B cell (primary cell): ENCODE measurements at places on chromosomes 13 and 19. TPM values are rescaled to one million over a fixed set of nuclear protein-coding genes. Genes with fewer than 3 reads are reported as not detected.

The ATP4A gene
- not detected in 2 replicates for total RNA-seq

- DNase-seq, result no peak
- no peaks in the 10 kb centered on the region for H3K27me3 ChIP-seq
- no peaks in the 10 kb centered on the region for H3K4me1 ChIP-seq
- no peak overlapping the region for H3K27ac ChIP-seq
- no peak overlapping the region for H3K4me3 ChIP-seq
Observed at GRCh38 chr13:69243366-69243765, 864.3 kb upstream of the ATXN8OS start.

DNA sequence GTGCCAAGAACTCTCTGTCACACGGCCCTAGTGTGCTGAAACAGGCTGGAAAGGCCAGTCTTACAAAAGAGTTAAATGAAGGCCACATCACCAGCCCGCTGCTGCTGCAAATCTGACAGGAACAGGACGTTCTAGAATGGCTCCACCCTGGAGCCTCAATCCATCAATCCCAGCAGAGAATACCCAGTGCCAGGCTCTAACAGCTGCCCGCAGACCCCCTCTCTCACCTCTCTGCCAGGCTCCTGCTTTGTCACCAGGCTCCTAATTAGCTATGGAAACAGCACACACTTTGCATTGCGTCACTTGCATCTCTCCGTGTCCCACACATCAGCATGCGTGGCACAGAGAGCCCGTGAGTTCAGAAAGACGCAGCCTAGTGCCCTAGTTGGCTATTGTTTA lies 314.1 kb downstream of the FOXO1 start:
- H3K27me3 ChIP-seq, result no peaks in the 10 kb centered on the region
- no peak overlapping the region for H3K27ac ChIP-seq
- no peak overlapping the region for H3K4me3 ChIP-seq
- H3K36me3 ChIP-seq, result no peaks in the 10 kb centered on the region
- H3K4me1 ChIP-seq, result no peaks in the 10 kb centered on the region
- DNase-seq, result no peak

The C13orf46 gene
- total RNA-seq, result 4.8 and 5.4 TPM in 2 replicates

GRCh38 chr13:79246578-79246949 lies 159.5 kb downstream of the RBM26 start:
- H3K36me3 ChIP-seq, result no peaks in the 10 kb centered on the region
- no peaks in the 10 kb centered on the region for H3K27me3 ChIP-seq
- no peak overlapping the region for H3K27ac ChIP-seq
- peak; percentile 44 for DNase-seq

GRCh38 chr19:8444677-8445487 lies at the start of gene HNRNPM:
Gene HNRNPM (plus strand): TSS chr19:8444975. CDS start chr19:8444999, 24 bp downstream.
- DNase-seq, result peak; percentile 99
- H3K36me3 ChIP-seq, result no peaks in the 10 kb centered on the region
- peaks cover 38% of the 10 kb centered on the region for H3K4me1 ChIP-seq
- H3K27ac ChIP-seq, result peak within 1 kb of the TSS; percentile 97

The CEP89 gene
- 27.1 and 38.6 TPM in 2 replicates for total RNA-seq

The FREM2 gene
- not detected in 2 replicates for total RNA-seq

The TMPRSS9 gene
- 0.15 TPM in 1 of 2 replicates, not detected in the other for total RNA-seq

GRCh38 chr19:36030264-36031148 lies 2.2 kb downstream of the CLIP3 start:
- no peak overlapping the region for H3K27ac ChIP-seq
- peaks cover 10% of the 10 kb centered on the region for H3K4me1 ChIP-seq
- H3K27me3 ChIP-seq, result no peaks in the 10 kb centered on the region
- H3K4me3 ChIP-seq, result no peak overlapping the region

The TUBA3C gene
- total RNA-seq, result not detected in 2 replicates

DNA sequence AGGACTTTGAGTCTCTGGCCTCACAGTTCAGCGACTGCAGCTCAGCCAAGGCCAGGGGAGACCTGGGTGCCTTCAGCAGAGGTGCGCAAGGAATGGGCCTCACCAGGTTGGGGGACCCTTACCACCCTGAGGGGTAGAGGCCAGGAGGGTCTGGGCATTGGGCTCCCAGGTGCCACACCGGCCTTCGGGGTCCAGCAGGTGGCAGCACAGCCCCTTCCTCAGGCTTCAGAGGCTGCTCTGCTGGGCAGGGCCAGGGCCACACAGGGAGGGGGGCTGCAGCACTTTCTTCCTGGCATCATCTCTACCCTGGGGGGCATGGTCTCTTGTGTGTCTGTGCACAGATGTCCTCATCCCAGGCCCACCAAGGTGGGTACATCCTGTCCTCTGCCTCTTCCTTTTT lies 12.9 kb downstream of the PIN1 start:
- H3K4me3 ChIP-seq, result no peak overlapping the region
- no peaks in the 10 kb centered on the region for H3K4me1 ChIP-seq
- peaks cover 41% of the 10 kb centered on the region for H3K36me3 ChIP-seq
- H3K27ac ChIP-seq, result no peak overlapping the region

DNA sequence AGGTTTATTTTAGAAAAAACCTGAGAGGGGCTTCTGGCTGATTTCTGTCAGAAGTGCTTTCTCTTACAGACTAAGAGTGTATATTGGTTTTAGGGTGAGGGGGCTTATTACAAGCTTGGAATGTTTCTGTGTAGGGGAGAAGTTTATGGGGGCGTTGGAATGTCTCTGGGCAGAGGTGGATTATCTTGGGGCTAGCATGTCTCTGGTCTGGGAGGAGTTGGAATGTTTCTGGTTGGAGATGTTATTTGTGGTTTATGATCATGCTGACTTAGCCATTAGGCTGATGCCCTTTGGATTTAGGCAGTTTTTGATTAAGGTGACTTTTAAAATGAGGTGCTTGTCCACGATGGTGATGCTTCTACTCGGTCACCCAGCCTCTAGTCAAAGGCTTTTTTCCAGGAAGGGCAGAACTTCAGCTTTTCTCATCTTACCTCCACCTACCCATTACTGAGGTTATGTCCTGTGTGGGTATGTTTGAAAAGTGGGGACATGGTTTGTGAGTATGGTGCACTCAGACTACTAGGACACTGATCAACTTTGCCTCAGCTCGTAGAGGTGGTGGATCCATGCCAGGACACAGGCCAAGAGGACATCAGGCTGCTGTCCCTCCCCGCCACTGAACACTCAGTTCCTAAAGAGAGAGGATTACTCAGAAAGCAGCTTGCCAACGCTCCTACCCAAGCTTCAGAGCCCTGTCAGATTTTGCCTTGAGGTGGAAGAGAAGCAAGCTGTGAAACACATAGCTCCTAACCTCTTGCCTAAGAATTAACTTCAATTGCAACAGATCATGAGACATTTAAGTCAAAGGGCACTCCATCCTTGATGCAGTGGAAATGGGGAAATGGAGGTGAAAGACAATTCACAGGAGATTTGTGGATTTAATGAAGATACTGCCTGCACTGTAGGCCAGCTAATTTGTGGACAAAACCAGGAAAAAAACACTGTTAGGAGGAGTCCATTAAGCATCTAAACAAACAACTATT lies 63.6 kb downstream of the ZNF44 start:
- H3K27ac ChIP-seq, result no peak overlapping the region
- peaks cover 3% of the 10 kb centered on the region for H3K36me3 ChIP-seq
- no peak overlapping the region for H3K4me3 ChIP-seq
- H3K27me3 ChIP-seq, result no peaks in the 10 kb centered on the region
- H3K4me1 ChIP-seq, result no peaks in the 10 kb centered on the region

The ZNF837 gene
- total RNA-seq, result 3.1 and 4.2 TPM in 2 replicates

DNA sequence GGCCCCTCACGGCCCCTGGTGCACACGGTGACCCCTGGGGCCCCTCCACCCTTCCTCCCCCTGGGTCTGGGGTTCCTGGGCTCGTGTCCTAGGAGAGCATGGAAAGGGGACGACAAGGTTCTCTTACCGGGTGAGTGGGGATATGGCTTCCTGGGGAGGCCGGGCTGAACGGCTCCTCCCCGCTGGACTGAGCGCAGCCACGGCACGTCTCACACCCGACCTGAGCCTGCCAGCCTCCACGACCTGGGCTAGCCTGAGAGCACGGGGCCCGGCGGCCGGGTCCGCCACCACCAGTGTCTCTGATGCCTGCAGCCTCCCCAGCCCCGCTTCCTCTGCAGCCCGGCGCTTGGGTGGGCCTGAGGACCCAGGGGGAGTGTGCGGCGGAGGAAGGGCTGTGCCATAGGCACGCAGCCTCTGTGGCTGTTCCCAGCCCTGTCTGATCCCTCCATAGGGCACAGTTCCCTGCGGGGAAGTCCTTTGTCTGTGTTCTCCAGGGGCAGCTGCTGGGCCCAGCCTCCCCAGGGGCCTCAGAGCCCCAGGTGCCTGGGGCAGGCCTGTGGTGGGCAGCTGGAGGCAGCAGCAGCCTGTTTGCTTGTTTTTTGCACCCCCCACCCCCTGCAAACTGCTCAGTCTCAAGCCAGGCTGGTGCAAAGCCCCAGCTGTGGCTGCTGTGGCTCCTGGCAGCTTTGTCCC lies 15.0 kb downstream of the PLIN4 start:
- H3K4me3 ChIP-seq, result no peak overlapping the region
- H3K27me3 ChIP-seq, result no peaks in the 10 kb centered on the region
- H3K27ac ChIP-seq, result no peak overlapping the region
- no peak for DNase-seq
- no peaks in the 10 kb centered on the region for H3K4me1 ChIP-seq

DNA sequence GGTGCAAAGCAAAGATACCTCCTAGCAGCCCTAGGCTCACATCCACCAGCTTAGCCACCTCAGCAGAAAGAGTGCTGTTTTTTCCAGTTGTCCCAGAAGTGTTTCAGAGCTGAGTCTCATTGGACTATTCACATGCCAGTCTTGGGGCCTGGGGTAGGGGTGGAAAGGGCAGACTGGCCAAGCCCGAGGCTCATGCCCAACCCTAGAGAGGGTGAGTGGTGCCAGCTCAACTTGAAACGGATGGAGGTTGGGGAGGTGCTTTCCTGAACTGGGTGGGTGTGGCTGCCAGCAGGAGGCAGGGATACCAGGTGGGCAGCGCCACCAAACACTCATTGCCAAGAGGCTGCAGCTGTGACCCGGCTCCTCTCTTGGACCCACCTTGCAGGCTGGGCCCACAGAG lies 116.9 kb downstream of the DPF1 start:
- no peak overlapping the region for H3K4me3 ChIP-seq
- DNase-seq, result no peak
- no peak overlapping the region for H3K27ac ChIP-seq
- no peaks in the 10 kb centered on the region for H3K27me3 ChIP-seq
- peaks cover 26% of the 10 kb centered on the region for H3K36me3 ChIP-seq
- H3K4me1 ChIP-seq, result no peaks in the 10 kb centered on the region

- H3K4me1 ChIP-seq, result no peaks in the 10 kb centered on the region
- H3K36me3 ChIP-seq, result no peaks in the 10 kb centered on the region
- no peak overlapping the region for H3K27ac ChIP-seq
- no peaks in the 10 kb centered on the region for H3K27me3 ChIP-seq
- H3K4me3 ChIP-seq, result no peak overlapping the region
Observed at GRCh38 chr13:91375116-91375729, 23.2 kb upstream of the GPC5 start.

DNA sequence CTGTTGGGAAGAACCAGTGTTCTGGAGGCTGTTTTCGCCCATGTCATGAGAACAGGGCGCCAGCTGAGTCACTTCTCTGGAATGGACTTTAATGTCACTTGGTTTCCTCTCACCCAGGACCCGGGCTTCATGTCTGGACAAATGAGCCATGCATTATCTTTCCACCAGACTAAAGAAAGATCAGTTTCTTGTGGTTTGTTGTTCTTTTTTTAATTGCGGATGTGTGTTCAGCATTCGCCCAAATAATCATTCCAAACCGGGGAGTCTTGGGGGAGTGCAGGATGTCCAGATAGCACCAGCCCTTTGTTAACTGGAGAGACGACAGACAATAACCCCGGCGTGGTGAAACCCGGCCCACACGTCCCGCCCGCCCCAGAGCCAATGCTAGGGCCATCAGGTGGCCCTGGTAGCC lies 102.5 kb downstream of the COL4A2 start:
- no peak for DNase-seq
- peaks cover 15% of the 10 kb centered on the region for H3K27me3 ChIP-seq
- no peak overlapping the region for H3K4me3 ChIP-seq
